ENCODE measurements at places on chromosomes 1 and 21.

- no peak for DNase-seq
Measured at GRCh38 chr1:30684881-30685795, 38.2 kb downstream of the MATN1 start.

GRCh38 chr1:91120421-91120820, 98.6 kb upstream of the ZNF644 start:
- DNase-seq, result no peak

DNA sequence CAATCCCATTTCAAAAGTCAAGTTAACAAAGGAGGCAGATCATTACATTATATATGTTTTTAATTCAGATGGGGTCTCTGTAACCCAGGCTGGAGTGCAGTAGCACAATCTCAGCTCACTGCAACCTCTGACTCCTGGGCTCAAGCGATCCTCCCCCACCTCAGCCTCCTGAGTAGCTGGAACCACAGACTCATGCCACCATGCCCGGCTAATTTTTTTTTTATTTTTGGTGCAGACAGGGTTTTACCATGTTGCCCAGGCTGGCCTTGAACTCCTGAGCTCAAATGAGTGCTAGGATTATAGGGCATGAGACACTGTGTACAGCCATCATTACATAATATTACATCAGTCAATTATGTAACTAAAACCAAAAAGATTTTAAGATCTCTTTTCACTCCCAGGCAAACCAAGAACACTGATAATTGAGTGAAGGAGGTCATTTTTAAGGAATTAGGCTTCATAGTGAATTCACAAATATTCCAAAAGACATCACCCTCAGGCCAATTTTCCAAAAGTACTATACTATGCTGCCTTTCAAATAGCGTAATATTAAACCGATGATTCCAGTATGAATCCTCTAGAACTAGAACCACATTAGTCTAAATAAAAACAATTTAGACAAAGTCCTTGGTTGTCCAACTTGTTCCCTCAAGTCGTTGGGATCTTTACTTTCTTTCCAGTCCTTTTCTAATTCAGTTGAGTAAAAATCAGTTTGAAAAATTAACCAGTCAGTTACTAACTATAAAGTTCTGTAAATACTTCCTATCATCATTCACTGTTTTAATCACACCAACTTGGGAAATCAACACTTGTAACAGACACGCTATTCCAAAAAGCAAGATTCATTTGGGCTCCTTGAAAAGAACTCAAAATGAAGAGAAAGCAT, 16.1 kb downstream of the TOMM20 start:
- DNase-seq, result no peak

- DNase-seq, result no peak
Measured at GRCh38 chr1:119713749-119714456, 2.2 kb downstream of the PHGDH start.

DNA sequence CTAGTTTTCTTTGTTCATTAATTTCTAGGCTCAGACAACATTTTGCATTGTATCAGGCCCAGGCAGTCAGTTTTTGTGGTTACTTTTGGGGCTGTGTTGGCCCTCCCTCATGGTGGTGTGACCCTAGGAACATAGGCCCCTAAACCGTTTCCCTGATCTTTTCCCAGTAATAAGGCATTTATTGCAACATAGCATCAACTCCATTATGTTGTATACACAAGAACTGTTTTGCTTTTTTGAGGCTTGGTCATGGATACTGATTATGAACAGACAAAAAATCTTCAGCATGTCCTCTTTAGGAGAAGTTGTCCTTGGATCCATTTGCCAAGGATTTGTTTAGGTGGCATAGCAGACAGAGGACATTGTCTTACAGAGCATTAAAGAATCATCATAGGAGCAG, 10.3 kb downstream of the B3GALT2 start:
- DNase-seq, result no peak

- DNase-seq, result no peak
Measured at GRCh38 chr1:54241364-54241763, 41.4 kb downstream of the MRPL37 start.

- no peak for DNase-seq
Measured at GRCh38 chr1:92929461-92929860, 31.8 kb downstream of the DIPK1A start.

- DNase-seq, result no peak
Measured at GRCh38 chr1:185862235-185862634, 128.0 kb downstream of the HMCN1 start.

DNA sequence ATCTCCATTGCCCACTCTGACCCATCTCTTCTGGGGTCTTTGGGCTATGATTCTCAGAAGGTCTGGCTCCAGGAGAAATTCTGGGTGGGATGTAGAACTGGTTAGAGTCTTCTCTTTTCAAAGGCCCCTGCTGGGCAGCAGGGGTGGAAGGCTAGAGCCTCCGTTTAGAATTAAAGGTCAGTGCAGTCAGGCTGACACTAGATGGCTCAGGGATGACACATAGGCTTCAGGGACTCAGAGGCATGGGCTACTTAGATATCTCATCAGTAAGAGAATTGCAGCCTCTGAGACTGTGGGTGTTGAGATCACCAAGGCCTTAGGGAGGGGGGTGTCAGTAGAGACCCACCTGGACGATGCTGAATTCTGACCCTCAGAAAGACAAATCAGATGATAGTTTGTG, 12.6 kb upstream of the PPM1J start:
- no peak for DNase-seq

- DNase-seq, result no peak
Measured at GRCh38 chr1:159825564-159825963, 1.1 kb upstream of the SLAMF8 start.

DNA sequence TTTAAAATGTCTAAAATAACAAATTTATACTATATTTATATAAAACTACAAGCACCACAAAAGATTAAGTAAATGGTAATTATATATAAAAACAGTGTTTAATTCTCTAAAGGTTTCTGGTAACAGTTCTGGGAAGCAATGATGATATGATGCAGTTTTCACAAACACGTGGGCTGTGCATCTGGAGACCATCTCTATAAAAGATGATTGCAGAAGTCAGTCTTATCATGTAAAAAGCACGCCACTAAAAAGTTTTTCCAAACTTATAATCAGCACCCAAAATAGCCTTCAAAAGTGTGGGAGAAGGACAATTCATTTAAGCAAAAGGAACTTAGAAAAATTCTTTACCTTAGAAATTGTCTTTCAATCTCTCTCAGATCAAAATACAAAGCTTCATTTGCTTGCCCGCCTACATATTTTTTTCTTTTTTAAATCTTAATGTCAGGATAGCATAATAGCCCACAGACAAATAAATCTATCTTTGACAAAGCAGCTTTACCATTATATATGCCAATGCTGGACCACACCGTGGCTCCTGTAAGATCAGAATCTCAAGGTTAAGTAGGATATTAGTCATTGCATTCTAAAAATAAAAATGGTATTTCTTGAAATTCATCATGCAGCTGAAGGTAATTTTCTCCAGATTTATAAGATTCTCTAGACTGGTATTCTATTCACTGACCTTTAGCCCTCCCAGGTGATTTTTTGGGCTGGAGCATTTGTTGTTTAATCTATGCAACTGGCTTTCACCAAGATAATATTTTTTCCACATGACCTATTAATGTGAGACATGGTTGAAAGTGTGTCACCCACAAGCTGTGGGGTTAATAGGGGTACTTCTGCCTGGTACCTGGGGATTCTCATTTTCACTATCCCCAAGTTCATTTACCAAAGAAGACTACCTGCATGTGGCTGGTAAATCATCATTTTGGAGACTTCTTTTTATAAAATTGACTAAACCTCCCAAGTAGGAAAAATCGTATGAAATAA, 189.6 kb upstream of the ST6GALNAC5 start:
- no peak for DNase-seq

GRCh38 chr1:87167157-87167789, 161.4 kb upstream of the LMO4 start:
- no peak for DNase-seq

DNA sequence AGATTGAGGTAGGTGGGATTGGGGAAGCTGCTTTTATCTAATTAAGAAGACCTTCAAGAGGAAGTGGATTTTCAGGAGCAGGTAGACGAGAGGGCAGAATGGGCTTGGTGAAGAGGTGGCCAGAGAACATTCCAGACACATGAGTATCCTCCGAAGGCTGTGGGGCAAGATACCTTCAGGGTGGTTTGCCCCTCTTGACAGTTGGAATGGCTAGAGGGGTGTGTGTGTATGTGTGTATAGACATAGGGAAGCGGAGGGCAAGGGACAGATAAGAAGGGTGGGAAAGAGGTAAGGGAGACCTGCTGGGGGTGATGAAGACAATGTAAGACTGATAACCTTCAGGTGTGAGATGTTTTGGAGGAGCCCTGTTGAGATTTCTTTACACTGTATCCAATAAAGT, 46.8 kb upstream of the TSPAN2 start:
- DNase-seq, result no peak

DNA sequence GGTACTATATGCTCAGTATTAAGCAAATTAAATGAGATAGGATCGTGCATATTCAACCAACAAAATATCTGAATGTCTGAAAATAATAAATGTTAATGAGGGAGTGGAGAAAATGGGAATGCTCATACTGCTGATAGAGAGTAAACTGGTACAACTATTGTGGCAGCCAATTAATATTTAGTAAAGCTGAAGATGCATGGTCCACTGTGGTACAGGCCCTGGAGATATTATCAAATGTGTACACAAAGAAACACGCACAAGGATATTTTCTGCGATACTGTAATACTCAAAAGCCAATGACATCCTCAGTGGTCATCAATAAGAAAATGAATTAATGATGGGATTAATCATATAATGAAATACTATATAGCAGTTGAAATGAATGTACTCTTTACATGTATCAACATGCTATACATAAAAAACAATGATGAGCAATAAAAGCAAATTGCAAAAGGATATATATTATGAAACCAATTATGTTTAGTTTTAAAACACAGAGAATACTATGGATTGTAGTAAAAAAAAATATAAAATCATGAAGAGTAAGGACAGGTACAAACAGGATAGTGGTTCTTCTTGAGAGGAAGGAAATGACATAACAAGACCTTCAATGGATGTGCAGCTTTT, 25.0 kb downstream of the MRPL39 start:
- DNase-seq, result no peak

- no peak for DNase-seq
Measured at GRCh38 chr1:94250341-94250740, 13.0 kb upstream of the ARHGAP29 start.

GRCh38 chr21:44940116-44940631, 345 bp downstream of the SLX9 start:
- DNase-seq, result no peak

GRCh38 chr1:213657879-213658278, 329.9 kb upstream of the PROX1 start:
- DNase-seq, result no peak

- no peak for DNase-seq
Measured at GRCh38 chr21:42438316-42439205, 34.9 kb downstream of the UBASH3A start.

GRCh38 chr1:42379794-42380585, 602 bp upstream of the RIMKLA start:
- no peak for DNase-seq

DNA sequence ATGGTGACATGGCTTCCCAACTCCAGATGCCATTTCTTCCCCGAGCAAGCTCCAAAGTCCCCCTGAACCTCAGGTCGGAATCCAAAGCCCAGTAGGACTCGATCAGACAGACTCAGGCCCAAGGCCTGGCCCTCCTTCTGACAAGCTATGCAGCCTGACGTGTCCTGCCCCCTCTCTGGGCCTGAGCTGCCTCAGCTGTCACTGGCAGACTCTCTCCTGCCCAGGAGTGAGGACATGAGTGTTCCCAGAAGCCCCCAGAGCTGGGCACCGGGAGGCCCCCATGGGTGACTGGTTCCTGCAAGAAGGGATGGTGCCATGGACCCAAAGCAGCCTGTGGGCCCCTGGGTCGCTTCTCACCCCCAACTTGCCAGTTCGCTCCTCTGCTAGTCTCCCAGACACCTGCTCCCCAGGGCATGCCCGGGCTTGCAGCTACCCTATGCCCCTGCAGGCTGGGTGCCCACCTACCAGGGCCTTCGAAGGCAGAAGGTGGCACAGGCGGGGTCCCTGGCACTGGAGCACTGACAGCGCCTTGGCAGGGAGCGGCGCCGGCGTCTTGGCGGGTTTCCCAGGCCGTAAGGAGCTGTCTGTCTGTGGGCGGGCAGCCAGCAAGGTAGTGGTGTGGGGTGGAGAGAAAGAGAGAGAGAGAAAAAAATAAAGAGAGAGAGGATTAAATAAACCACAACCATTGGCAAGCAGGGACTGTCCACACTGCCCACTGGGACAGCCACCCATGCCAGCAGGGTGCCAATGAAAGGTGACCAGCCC, 2.3 kb downstream of the EDN2 start:
- DNase-seq, result no peak

- no peak for DNase-seq
Measured at GRCh38 chr1:228319352-228320088, 87.1 kb downstream of the TRIM11 start.

- no peak for DNase-seq
Measured at GRCh38 chr1:5888606-5889211, 103.5 kb downstream of the NPHP4 start.

DNA sequence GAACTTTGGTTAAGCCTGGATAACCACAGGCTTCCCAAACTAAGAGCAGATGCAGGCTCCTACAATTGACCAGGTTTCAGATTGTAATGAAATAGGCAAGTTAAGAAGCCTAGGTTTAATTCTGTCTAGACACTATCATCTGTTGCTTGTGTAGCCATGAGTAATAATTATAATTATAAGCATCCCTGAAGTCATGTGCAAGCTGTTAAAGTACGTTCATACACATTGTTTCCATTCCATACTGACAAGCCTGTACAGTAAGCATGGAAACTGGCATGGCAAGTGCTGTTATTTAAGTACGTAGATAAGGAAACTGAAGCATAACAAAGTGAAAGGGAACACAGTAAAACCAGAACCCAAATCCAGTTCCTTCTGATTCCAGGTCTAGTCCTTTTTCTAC, 557.2 kb upstream of the BEND5 start:
- DNase-seq, result no peak

- DNase-seq, result no peak
Measured at GRCh38 chr21:25903607-25904006, 168.8 kb downstream of the GABPA start.

- no peak for DNase-seq
Measured at GRCh38 chr1:30335997-30336390, 387.4 kb downstream of the MATN1 start.

- no peak for DNase-seq
Measured at GRCh38 chr1:95554408-95554807, 320.4 kb downstream of the RWDD3 start.

GRCh38 chr1:227155688-227156087, 162.6 kb downstream of the CDC42BPA start:
- no peak for DNase-seq

DNA sequence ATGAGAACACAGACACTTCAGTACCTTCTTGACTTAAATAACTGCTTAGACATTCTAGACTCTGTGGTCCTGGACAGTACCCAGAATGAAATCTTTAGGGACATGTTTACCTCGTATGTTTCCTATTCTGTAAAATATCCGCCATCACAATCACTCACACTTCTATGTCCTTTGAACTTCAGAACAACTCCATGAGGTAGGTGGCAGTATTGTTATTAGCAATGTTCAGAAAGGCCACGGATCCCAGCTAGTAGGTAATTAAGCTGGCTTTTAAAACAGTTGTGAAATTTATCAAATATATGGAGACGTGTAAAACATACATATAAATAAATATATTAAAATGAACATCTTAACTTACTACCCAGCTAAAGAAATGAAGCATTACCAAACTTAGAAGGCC, 83.4 kb downstream of the CACHD1 start:
- DNase-seq, result no peak

- DNase-seq, result no peak
Measured at GRCh38 chr1:166378805-166379204, 212.0 kb upstream of the FAM78B start.

GRCh38 chr1:171664976-171665375, 12.5 kb upstream of the MYOC start:
- no peak for DNase-seq

Data from SHP77 treated with DMSO at 0.1 percent for 48 hours (cell line).